Cardiac ventricle fibroblast (primary cell): ENCODE measurements at places on chromosomes 7 and 10. TPM values are rescaled to one million over a fixed set of nuclear protein-coding genes. Genes with fewer than 3 reads are reported as not detected.

Gene TRDMT1
- total RNA-seq: 2.8 and 3.2 TPM in 2 replicates

Gene CREB5
- total RNA-seq: 0.81 and 1.7 TPM in 2 replicates

Gene MSS51
- total RNA-seq: 0.68 and 0.94 TPM in 2 replicates

Gene LRRC18
- total RNA-seq: not detected in 2 replicates

Gene GPR15LG
- total RNA-seq: not detected in 2 replicates

Gene UNC5B
- 58.3 and 61.5 TPM in 2 replicates for total RNA-seq

Gene NDUFB8
- 112 and 119 TPM in 2 replicates for total RNA-seq

Gene PKD2L1
- not detected in 2 replicates for total RNA-seq

Gene MORN4
- total RNA-seq: 2.7 and 15.4 TPM in 2 replicates

Gene TAS2R3
- 0.54 and 0.69 TPM in 2 replicates for total RNA-seq

Gene CCDC3
- 0.39 and 0.81 TPM in 2 replicates for total RNA-seq

Gene KNDC1
- total RNA-seq: 0.29 and 0.62 TPM in 2 replicates

Gene DPP6
- total RNA-seq: 0.06 TPM in 1 of 2 replicates, not detected in the other

Gene CPN1
- total RNA-seq: not detected in 2 replicates

Gene TSPAN33
- total RNA-seq: 0.15 TPM in 1 of 2 replicates, not detected in the other

Gene GHRHR
- not detected in 2 replicates for total RNA-seq

Gene LRMDA
- total RNA-seq: 1.2 and 2.5 TPM in 2 replicates

Gene PNLIP
- not detected in 2 replicates for total RNA-seq

Gene CYP26A1
- total RNA-seq: not detected in 2 replicates

Gene AKR1C2
- total RNA-seq: 141 and 144 TPM in 2 replicates

Gene GFRA1
- total RNA-seq: 0.19 and 0.68 TPM in 2 replicates

Gene AGMO
- total RNA-seq: 0.69 and 1.2 TPM in 2 replicates

Gene SYT15B
- total RNA-seq: 0.12 TPM in 1 of 2 replicates, not detected in the other

Gene SFRP4
- 0.25 and 1.5 TPM in 2 replicates for total RNA-seq

Gene ANKRD1
- 1.6 and 1.7 TPM in 2 replicates for total RNA-seq

Gene CPA2
- total RNA-seq: not detected in 2 replicates

Gene GATA3
- 0.25 and 0.34 TPM in 2 replicates for total RNA-seq

Gene TFEC
- total RNA-seq: not detected in 2 replicates

Gene PAPSS2
- total RNA-seq: 95.4 and 98.3 TPM in 2 replicates

Gene LRRC61
- total RNA-seq: 0.49 and 1.6 TPM in 2 replicates

Gene SEMA3D
- 0.05 and 0.12 TPM in 2 replicates for total RNA-seq

Gene ADRA2A
- 8.7 and 9.0 TPM in 2 replicates for total RNA-seq

Gene TMEM229A
- 7.6 and 9.2 TPM in 2 replicates for total RNA-seq
